Keratinocyte (primary cell): ENCODE measurements at places on chromosomes 1 and 21.

DNA sequence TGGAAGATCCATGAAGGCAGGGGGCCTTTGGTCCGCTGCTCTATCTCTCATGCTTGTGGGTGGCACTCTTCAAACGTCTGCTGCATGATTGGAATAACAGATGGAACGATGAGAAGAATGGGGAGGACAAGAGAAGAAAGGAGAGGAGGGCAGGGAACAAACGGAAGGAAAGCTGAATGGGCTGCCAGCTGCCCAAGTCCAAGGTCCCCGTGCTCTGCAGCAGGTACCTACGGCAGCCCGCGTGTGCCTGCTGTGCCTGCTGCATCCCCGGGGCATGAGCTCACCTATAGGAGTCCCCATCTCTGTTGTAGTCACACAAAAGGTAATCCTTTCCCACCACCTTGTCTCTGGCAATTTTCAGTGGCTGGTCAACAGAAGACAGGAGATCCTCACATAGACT lies 73.1 kb downstream of the SLC66A1 start:
- DNase-seq: no peak

GRCh38 chr1:173295995-173296394 lies 88.9 kb upstream of the TNFSF4 start:
- DNase-seq: no peak

GRCh38 chr21:9837946-9838737 lies 683.2 kb upstream of the TPTE start:
- no peak for DNase-seq

DNA sequence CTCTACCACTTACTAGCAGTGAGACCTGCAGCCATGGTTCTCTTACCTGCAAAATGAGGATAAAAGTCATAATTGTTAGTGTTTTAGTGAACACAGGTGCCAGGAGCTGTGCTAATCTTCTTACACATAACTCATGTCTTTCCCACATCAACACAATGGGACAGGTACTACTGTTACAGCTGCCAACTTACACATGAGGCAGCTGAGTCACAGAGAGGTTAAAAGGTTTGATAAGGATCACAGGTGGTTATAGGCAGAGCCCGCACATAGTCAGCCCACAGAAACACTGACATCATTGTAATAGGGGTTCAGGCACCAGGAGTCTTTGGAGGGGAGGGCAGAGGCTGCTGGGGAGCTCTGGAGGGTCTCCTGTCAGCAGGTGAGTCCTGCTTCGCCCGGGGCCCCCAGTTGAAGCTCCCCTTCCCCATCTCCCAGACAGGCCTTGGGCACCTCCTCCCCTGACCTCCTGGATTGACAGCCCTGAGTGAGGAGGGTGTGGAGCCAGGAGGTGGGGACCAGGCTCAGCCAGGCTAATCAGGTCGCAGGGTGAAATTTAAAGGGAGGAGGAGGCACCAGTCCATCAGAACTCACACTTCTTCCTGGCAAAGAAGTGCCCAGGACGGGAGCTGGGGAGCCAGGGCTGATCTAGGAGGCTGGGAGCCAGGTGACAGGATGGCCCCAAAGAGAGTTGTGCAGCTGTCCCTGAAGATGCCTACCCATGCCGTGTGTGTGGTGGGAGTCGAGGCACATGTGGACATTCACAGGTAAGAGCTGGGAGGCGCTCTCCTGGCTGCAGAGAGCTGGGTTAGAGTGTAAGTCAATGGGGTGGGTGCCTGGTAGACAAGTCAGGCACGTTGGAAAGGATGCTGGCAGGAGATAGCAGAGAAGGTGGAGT lies at the start of gene PADI1:
Gene PADI1 (plus strand): TSS at position 583 of the 895 bp plus-strand sequence. CDS start 90 bp downstream, at position 673.
- no peak for DNase-seq

- no peak for DNase-seq
Observed at GRCh38 chr1:92476071-92476631, 10.6 kb downstream of the GFI1 start.
